ENCODE measurements at places on chromosomes 11 and 22.
A peak's percentile ranks its signal among the peaks of the same experiment; 100 is the strongest.

GRCh38 chr11:110340436-110340835 lies 44.0 kb upstream of the RDX start:
- DNase-seq, result no peak

GRCh38 chr11:27773884-27774283 lies 73.6 kb upstream of the BDNF start:
- DNase-seq, result no peak

DNA sequence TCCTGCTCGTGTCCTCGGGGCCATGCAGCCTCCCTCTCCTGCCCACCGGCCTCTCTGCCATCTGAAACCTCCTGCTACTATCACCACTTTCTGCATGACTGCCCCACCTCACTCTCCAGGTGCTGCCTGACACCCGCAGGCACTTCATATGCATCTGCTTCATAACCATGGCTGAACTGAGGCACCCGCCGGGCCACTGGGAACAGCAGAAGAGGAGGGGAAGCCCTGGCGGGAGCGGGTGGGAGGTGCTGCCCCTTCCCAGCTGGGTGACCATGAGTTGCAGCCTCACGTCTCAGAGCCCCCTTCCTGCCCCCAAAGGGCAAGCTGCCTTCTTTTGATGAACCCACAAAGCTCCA lies 21.7 kb upstream of the PICK1 start:
- no peak for DNase-seq

GRCh38 chr11:47499614-47500013 lies 50.7 kb upstream of the RAPSN start:
- no peak for DNase-seq

DNA sequence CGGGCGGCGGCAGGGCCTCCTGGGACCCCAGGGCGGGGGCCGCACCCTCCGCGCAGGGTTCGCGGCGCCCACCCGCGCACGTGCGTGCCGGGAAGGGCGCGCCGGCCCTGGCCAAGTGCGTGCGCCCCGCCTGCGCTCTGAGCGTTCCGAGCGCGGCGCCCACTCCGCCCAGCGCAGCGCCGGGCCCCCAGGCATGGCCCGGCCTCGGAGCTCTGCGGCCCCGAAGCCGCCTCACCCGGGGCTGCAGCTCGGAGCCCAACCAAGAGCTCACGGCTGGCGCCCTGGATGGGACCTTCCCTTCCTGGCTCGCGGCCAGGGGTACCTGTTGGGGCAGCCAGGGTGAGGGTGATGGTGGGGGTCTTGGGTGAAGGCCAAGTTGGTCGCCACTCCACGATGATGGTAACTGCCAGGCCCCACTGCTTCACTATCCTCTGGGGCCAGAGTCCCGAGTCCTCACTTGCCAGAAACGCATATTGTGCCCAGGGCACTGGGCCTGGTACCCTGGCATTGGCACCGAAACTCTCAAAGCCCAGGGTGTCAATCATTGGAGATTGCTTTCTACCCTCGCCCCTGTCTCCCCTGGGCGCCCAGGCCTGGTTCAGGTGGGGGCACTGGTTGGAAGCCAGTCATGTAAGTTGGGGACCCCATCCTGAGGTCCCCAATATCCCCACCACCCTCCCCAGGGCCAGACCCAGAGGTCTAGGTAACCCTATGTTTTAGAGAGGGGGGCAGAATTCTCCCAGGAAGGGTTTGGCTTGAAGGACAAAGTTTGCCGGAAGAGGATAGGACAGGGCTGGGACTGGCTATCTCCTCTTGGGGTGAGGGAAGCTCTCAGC lies 882 bp downstream of the ANO1 start:
- DNase-seq, result no peak

DNA sequence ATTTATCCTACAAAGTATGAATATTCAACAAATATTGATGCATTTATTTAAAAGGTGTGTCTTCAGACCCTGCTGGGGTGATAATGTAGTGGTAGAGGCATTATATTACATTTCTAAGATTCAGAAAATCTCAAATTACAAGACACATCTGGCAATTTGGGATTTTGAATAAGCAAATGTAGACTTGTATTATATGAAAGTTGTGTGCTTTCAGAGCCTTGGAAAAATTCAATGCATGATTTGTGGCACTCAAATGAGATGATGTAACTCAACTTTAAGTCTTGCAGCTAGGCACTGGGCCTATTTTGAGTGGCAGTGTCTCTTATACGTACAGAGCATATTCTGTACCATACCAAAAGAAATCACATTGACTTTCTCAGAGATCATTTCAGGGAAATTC lies 214.4 kb downstream of the ETS1 start:
- DNase-seq, result no peak

DNA sequence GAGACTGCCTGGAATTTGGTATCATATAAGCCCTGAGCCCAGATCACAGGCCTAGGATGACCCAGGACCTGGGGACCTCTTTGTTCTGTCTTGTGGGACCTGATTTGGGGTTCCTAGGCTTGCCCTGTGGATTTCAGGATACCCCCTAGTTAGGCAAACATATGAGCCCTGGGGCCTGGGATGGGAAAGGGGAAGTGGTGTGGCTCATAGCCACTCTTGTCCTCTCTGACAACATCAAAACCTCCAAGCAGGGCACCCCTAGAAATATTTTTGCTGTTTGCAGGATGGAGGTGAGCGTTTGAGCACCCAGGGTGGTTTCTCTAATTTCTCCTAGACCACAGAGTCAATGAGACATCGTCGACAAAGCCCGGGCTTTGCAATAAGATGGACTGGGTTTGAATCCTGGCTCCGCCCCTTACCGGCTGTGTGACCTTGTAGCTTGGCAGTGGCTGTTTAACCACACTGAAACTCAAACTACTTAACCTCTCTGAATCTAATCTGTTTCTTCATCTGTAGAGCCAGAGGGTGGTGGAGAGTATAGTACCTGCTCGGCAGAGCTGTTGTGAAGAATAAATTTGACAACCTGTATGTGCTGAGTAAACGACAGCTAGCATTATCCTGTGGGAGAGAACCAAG lies 5.3 kb upstream of the LRRC10B start:
- DNase-seq, result no peak

DNA sequence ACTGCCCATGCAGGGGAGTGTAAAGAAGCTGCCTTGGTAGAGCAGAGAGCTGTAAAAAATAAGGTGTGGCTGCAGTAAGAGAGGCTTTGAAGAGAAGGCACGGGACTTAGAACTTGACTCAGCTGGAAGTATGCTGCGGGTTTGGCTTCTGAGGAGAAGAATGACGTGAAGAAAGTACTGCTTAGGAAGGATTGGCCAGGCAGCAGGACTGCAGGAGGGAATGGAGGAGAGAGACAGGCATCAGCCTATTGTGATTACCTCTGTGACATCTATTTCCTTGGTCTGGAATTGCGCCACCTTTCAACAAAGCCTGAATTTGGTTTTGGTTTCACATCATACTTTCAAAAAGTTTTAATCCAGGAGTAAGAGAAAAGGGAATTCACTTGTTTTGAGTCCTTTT lies 22.5 kb downstream of the PRRG4 start:
- DNase-seq, result no peak

- no peak for DNase-seq
These were observed 243.5 kb upstream of the ANO3 start for GRCh38 chr11:26088391-26088790.

- no peak for DNase-seq
These were observed 7.8 kb downstream of the OPCML start for GRCh38 chr11:133524488-133524887.

- DNase-seq, result no peak
These were observed 1.6 kb downstream of the BRD1 start for GRCh38 chr22:49825944-49826602.

DNA sequence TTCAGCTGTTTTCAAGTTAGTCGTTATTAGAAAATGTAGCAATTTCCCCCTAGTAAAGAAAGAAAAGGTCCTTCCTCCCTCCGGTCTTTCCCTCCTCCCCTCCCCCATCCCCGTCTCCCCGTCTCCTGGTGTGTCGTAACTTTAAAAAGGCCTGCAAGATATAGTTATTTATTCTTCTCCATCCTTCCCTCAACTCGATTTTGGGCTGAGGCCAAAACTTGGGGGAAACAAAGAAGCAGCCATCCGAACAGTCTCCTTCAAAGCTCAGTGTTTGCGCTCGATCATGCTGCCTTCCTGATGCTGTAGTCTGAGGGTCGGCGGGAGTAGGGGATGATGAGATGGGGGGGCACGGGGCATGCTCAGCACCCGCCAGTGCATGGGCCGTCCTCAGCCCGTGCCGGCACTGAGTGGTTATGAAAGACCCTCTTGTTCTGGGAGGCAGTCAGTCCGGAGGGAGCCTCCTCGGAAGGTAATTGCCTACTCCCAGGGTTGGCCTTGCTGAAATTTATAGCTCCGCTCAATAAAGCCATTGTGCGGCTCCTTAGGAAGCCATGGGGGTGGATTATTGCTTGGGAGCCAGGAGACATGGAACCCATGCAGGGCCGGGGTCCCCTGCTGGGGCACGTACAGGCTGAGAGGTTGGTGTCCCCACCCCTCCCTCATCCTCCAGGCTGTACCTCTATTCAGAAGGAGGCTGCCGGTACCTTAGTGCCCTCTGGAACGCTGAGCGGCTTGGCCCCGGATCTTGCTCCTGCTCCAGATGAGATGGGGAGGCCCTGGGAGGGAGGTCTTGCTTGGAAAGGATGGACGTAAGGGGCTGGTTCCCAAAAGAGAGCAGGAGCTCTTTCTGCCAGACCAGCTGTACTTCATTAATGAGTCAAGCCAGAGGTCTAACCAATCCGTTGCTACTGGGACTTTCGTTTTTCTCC lies 212.7 kb upstream of the CADM1 start:
- no peak for DNase-seq

GRCh38 chr11:134509381-134510232 lies 97.6 kb upstream of the B3GAT1 start:
- DNase-seq, result no peak

DNA sequence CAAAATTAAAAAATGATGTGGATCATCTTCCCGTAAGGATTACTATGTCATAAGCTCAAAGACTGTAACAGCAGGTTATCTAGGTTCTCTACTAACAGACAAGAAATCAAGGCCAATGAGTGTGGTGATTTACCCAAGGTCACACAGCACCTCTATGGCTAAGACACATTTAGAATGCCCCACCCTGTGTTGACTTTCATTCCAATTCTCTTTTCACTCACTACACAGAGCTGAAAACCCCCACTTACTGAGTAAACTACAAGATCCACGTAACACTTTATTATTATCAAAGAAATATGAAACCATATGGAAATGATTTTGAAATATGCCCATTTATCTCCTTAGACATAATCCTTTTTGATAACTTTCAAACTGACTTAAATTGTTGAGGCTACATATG lies 4.8 kb upstream of the PRSS23 start:
- DNase-seq, result no peak

DNA sequence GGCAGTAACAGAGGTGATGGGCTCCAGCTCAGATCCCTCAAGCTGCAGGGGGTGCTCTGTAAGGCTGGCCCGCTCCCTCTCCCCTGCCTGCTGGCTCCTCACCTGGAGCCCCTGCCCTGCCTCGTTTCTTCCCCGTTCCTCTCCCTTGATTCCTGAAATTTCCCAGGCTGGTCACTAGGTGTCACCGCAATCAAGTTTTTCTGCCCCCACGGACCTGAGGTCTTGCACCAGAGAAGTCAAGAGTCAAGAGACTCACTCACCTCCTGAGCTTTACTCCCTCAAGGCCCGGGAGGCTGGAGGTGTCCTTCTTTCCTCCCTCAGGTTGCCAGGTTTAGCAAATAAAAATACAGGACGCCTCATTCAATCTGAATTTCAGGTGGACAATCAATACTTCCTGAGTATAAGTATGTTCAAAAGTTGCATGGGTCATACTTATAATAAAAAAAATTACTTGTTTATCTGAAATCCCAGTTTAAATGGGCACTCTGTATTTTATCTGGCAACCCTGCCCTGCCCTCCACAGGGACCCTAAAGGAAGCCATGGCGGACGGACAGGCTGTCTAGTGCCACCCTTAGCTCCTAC lies 69.2 kb downstream of the SCUBE1 start:
- DNase-seq, result no peak

- DNase-seq, result no peak
These were observed 35.9 kb upstream of the TTC12 start for GRCh38 chr11:113278481-113278880.

DNA sequence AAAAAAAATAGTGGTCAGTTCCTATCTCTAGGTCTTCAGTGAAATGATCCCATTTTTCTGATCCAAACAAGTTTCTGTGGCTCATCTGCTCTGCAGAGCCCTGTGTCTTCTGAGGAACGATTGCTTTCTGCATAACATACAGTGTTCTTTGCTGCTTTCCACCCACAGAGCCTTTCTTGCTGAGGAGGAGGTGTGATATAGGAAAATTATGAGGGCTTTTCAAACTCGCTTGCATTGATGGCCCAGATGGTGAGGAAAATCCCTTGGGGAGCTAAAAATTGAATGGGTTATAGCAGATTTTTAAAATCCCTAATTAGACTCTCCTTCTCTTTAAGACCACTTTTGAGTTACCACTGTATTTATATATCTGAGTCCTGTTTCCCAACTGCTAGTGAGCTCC lies 31.3 kb downstream of the JAM3 start:
- DNase-seq, result no peak

GRCh38 chr11:70525006-70525405 lies 126.7 kb downstream of the CTTN start:
- DNase-seq, result no peak

DNA sequence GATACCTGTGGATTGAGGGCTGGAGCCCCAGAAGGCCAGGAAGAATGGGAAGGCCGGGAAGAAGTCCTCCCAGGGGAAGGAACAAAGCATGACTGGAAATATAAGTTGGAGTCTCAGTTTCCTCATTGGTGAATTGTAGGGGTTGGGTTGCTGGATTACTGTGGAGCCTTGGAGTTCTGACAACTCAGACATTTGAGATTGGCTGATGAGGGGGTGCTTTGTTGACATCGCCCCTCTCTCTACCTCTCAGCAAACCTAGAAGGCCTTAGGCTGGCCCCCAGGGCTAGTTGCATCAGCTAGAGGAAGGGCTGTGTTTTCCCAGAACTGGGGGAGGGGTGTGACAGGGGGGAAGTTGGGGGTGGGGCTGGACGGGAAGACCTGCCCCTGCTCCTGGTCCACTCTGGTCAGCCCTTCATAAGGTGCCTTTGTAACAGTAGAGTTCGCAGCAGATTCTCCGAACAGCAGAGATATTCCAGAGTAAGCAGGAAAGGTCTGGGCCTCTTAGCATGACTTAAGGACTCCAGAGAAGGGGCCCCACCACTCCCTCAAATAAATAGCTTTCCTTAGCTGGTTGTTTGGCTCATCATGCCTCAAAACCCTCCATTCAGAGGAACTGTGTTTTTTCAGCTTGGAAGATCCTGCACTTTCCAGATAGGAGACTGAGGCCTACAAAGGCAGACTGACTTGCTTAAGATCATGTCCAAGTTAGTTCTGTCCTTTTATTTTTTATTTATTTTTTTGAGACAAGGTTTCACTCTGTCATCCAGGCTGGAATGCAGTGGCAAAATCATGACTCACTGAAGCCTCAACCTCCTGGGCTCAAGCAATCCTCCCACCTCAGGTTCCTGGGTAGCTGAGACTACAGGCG lies 12.5 kb upstream of the THRSP start:
- no peak for DNase-seq

GRCh38 chr11:35951680-35952079 lies 7.8 kb downstream of the LDLRAD3 start:
- no peak for DNase-seq

- no peak for DNase-seq
These were observed 192.6 kb upstream of the NAV2 start for GRCh38 chr11:19519912-19520641.

- peak; percentile 8 for DNase-seq
These were observed 27.3 kb downstream of the CTR9 start for GRCh38 chr11:10778217-10778970.

- DNase-seq, result no peak
These were observed 321.1 kb upstream of the PLET1 start for GRCh38 chr11:112581747-112582146.

Data from GOT3 (cell line).